Heart left ventricle (tissue), 16 donors: ENCODE measurements at places on chromosomes 3 and 15. TPM values are rescaled to one million over a fixed set of nuclear protein-coding genes. Genes with fewer than 3 reads are reported as not detected.

Gene FETUB
- polyA plus RNA-seq, result not detected

Gene SCN11A
- not detected for polyA plus RNA-seq

Gene FMN1
- 0.61 TPM for polyA plus RNA-seq

Gene TMEM40
- 0.82 TPM for polyA plus RNA-seq

Gene DIS3L
- 13.0 TPM for polyA plus RNA-seq

Gene RHOV
- not detected for polyA plus RNA-seq

Gene TTC23
- 8.9 TPM for polyA plus RNA-seq

Gene IQSEC1
- polyA plus RNA-seq, result 28.8 TPM

Gene TM6SF1
- 2.7 TPM for polyA plus RNA-seq

Gene PLS1
- polyA plus RNA-seq, result 0.80 TPM

Gene MOBP
- polyA plus RNA-seq, result not detected

Gene CADPS
- polyA plus RNA-seq, result 4.2 TPM

Gene GMNC
- 0.06 TPM for polyA plus RNA-seq

Gene PLA2G4B
- polyA plus RNA-seq, result 1.4 TPM

Gene NCKIPSD
- 16.9 TPM for polyA plus RNA-seq

Gene PRSS50
- 0.46 TPM for polyA plus RNA-seq

Gene CHST13
- polyA plus RNA-seq, result 0.07 TPM
